ENCODE measurements at places on chromosomes 7 and 10.

- DNase-seq = no peak
Observed at GRCh38 chr10:22476601-22477321, 131.5 kb downstream of the SPAG6 start.

DNA sequence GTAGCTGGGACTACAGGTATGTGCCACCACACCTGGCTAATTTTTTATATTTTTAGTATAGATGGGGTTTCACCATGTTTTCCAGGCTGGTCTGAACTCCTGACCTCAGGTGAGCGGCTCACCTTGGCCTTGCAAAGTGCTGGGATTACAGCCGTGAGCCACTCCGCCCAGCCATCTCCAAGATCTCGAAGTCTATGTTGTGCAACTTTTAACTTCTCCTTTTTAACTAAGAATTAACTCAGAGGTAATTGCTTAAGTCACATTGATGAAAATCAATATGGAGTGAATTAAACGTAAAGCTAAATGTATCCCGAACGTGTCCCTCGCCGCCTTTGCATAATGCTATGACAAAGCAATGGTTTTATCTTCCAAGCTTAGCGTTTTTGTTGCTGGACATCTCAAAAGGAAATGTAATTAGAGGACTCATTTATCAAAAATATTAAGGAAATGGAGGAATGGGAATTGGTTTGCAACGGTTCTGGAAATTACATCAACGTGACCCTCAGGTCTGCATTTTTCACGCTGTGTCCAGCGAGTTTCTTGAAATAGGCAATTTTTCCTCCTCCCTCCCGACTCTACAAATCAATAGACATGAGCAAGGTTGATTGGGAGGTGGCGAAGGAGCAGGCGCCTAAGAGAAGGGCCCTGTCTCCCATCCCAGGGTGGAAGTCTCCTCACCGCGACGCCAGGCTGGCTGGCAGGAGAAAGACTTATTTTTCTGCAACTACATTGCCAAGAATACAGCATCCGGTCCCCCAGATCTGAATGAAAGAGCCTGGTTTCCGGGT is 89.8 kb downstream of the TMEM130 start:
- no peak for DNase-seq

- no peak for DNase-seq
Observed at GRCh38 chr10:6171881-6172695, 30.6 kb upstream of the PFKFB3 start.

- DNase-seq = no peak
Observed at GRCh38 chr7:52799817-52800216, 235.6 kb upstream of the POM121L12 start.

DNA sequence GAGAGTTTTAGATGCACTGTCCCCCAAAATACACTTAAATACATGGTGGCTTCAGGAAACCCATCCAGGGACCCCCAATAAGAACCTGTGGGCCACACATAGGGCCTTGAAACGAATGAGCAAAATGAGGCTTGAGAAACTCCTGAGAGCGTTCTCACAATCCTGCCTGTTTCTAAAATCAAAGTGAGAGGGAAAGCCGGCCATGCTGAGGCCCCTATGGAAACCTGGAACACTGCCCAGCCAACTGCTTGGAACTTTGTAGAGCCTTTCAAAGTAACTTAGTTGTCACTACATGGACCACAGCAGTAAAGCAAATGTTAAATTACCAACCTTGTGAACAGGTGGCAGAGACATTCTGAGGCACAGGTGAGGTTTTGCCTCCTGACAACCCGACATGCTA is 13.4 kb downstream of the SGMS1 start:
- DNase-seq = no peak

DNA sequence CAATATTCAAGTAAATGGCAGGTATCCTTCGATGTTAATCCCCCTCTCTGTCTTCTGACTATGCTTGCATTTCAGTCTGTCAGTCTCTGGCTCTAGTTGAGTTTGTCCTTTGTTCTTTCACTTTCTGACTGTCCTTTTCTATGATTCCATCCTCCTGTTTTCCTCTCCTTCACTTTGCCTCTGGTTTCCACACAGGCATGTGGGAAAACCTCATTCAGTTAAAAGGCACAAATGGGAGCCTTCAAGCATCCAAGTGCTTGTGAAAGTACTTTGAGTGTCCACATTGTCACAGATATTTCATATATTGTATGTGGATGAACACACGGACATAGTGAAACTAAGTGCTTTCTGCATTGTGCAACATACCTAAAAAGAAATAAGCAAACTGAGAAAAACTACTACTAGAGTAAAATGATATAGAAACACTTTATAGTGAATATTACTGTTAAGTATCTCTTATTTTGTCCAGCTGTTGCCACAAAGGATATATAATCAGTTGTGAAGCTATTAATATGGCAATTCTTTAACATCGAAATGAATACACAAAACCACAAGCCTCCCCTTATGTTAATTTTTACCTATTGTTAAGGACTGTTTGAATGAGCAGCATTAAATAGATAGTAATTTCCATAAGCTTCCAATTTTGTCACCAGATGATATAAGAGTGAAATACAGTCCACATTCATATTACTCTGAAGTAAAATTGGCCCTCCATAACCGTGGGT is 71.7 kb downstream of the NRBF2 start:
- DNase-seq = no peak

- peak; percentile 66 for DNase-seq
Observed at GRCh38 chr7:138784692-138785091, 13.1 kb upstream of the TMEM213 start.

GRCh38 chr7:130131964-130132875 is 61.9 kb downstream of the KLHDC10 start:
- no peak for DNase-seq
